NCI-H774 (cell line): ENCODE measurements at places on chromosomes 1 and 21.

- no peak for DNase-seq
These were observed 744 bp downstream of the MIER1 start for GRCh38 chr1:66925558-66925910.

- no peak for DNase-seq
These were observed 30.2 kb upstream of the PRSS38 start for GRCh38 chr1:227785094-227785804.

GRCh38 chr1:176778056-176778455, 315.1 kb downstream of the PAPPA2 start:
- DNase-seq: no peak

GRCh38 chr1:110134050-110134595, 16.2 kb upstream of the SLC6A17 start:
- DNase-seq: peak; percentile 72

GRCh38 chr1:230749635-230750034, 2.4 kb downstream of the CAPN9 start:
- no peak for DNase-seq

GRCh38 chr21:41966041-41966833, 12.4 kb upstream of the C2CD2 start:
- no peak for DNase-seq

DNA sequence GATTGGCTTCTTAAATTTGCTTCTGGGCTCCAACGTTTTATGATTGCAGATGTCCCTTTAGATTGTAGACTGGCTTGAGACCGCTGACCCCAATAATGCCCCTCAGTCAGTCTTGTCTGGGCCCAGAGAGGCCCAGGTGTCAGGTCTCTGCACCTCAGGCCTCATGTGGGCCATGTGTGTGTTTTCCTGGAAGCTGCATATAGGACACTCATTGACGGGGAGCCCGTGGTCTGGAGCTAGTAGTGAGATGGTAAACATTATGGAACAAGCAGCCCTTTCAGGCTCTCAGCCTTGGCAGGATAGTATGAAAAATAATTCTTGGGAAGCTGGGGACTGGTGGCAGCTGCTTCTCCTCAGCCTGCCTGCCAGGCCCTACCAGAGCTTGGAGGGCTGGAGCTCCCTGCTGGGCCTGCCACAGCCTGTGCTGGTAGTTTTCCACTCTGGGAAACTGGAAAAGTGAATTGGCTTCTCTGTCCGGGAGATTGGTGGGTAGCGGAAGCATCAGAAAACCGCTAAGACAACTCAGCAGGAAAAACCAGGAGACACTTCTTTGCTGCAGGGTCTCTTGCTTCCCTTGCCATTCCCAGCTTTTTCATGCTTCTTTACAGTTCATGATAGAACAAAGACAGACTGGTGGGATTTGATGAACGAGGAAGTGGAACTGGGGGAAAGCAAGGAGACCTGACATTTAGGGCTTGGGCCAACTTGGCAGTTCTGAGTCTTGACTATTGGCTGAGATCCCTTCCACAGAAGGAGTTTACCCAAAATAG, 57.8 kb upstream of the HSD17B7 start:
- no peak for DNase-seq

- DNase-seq: no peak
These were observed 27.1 kb upstream of the RUNX3 start for GRCh38 chr1:24957016-24957807.

DNA sequence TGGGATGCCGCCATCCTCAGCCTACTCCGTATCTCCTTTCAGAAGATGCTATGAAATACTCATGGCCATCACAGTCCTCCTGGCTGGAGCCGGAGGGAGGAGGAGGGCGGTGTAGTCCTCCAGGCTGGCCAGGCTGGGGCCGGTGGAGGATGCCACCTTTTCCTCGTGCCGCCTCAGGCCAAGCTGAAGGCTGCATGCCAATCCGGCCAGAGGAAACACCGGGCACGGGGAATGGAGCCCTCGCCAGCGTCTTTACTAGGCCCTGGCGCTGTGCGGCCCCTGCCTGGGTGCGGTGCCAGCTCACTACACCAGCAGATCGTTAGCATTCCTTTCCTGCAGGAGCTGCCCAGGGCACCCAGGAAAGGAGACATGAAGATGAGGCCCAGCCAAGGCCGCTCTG, 70.1 kb downstream of the CASZ1 start:
- DNase-seq: no peak

DNA sequence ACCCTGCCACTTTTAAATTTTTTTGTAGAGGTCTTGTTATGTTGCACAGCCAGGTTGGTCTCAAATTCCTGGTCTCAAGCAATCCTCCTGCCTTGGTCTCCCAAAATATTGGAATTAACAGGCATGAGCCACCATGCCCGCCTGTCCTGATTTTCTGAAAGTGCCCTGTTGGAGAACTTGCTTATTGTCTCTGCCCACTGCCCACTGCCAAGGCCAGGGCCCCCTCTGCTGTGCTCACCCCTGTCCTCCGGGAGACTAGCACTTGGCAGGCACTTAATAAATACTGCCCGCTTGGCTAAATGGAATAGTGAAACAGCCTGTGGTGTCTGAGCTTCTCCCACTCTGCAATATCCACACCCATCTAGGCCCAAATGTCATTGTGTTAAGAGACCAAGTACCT, 35.7 kb downstream of the CTNNBIP1 start:
- DNase-seq: no peak

GRCh38 chr1:43276673-43277072, 6.9 kb downstream of the TMEM125 start:
- DNase-seq: no peak
